ENCODE measurements at places on chromosomes 5 and 9. TPM values are rescaled to one million over a fixed set of nuclear protein-coding genes. Genes with fewer than 3 reads are reported as not detected.

Gene INSL4
- total RNA-seq, result not detected

Gene NDUFS4
- total RNA-seq, result 163 TPM

Gene TERT
- not detected for total RNA-seq

Gene NANS
- 118 TPM for total RNA-seq

Gene SLCO6A1
- total RNA-seq, result under 0.01 TPM

Data from bronchial epithelial cell (primary cell).